ENCODE measurements at places on chromosomes 2 and 18.

DNA sequence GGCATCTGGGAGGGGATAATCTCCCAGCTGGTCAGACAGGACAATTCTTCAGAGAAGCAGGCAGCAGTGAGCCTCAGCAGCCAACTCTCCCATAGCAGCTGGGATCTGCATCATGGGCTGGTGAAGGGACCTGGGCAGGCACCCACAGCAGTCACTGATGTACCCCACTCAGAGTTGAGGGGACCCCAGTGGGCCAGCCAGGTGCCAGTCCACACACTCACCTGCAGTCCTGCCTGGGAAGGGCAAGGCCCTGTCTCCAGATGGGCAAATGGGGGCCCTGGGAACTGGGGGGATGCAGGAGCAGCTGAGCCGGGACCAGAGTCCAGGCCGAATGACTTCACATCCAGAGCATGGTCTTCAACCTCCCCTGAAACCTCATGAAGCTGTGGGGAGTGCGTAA, 170.4 kb downstream of the ZFP36L2 start:
- DNase-seq: no peak

DNA sequence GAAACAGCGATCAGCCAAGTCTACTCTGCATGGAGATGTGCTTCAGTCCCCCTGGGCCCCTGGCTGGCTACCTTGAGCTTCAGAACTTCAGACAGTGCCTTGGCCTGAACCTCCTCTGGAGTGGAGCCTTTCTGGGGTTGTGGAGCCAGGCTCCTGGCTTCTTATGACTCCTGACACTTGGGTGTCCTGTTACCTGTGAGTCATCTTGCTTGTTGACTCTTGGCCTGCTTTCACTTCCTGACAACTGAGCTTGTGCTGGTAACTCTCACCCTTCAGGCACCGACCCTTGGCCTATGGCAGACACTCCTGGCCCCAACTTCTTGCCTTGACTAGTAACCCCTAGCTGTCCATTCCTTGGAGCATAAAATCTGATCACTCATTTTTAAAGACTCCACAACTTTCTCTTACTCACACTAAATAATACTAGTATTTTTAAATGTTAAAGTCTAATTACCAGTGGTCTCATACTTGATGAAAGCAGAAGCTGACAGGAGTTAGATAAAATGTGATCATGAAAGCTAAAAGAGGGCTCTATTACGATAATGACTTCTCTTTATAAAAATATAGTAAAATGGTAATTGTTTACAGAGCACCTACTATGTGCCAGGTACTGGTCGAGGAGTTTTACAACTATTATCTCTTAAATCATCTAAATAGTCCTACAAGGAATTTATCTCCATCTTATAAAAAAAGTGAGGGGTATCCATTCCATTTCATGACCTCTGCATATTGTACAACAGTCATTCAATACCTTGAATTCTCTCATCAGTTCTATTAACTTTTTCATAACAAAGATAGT, 46.3 kb upstream of the VIT start:
- DNase-seq: no peak

GRCh38 chr2:219228041-219228910, 1.2 kb downstream of the ATG9A start:
- DNase-seq: no peak

GRCh38 chr2:40400336-40400953, 51.4 kb downstream of the SLC8A1 start:
- DNase-seq: no peak

GRCh38 chr18:78518805-78519204, 460.8 kb upstream of the SALL3 start:
- no peak for DNase-seq

- DNase-seq: no peak
Observed at GRCh38 chr2:128093762-128094161, 2.8 kb downstream of the UGGT1 start.

GRCh38 chr18:66874375-66874774, 270.5 kb upstream of the CDH19 start:
- DNase-seq: no peak

- DNase-seq: no peak
Observed at GRCh38 chr2:206683546-206683945, 34.6 kb downstream of the DYTN start.

GRCh38 chr2:196324211-196324610, 152.8 kb upstream of the STK17B start:
- DNase-seq: no peak

DNA sequence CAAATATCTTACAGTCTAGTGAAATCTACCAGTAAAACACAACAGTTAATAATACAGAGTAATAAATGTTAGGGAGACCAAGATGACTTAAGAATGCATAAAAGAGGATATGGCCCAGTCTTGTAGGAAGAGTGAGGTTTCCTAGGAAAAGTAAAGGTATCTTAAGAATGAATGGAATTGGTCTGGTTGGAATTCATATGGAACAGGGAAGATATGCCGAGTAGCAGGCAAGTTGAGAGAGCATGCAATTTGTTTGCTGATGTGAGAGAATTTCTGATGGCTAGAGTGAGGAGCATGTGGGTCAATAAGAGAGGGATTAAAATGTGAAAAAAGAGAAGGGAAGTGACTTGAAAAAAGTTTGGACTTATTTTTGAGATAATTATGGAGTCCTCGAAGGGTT, 512.9 kb upstream of the ZEB2 start:
- DNase-seq: no peak

DNA sequence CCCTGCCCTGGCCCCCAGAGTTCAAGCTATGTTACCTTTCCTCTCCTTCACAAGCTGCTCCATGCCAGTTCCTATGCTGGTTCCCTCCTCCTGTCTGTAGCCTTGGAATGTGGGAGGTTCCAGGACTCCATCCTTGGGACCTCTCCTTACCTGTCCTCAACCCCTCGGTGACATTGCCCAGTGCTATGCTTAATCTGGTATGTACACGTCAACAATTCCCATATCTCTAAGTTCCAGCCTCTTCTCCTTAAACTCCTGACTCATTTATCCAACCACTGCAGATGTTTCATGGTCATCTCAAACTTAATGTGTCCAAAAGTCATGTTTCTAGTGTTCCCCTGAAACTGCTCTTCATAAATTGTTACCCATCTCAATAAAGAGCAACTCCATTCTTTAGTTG, 160.8 kb downstream of the TNS1 start:
- DNase-seq: no peak

DNA sequence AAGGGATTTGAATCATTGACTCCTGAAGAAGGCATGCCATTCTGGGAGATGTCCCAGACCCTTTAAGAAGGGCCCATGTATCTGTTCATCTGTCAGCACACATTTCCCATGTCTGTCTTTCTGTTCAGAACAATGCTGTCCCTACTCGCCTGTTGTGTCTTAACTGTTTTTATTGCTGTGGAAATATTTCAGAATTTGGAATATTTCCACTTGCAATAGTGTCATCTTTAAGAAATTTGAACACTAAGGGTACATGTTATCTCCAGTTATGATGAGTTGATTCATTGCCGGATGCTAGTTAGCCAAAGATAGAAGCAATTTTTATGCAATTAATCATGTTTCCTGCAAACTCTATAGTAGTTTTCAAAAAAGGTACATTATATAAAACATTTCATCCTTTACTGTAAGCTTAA, 36.9 kb upstream of the NT5C1B start:
- DNase-seq: no peak

DNA sequence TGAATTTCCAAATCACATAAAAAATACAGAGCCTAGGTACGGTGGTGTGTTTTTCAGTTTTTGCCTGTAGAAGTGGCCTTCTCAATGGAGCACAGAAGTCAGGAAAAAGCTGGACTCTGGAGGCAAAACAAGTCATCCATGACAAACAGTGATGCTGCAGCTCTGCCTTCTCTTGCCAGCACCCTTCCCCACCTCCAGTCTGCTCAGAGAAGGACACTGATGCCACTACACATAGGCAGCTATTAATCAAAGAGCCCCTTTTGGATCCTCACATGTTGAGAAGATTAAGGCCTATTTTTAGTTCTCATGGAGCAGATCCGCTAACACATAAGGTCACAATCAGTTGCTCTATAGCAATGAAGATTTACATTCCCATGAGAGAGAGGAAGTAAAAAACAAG, 181.6 kb upstream of the GALNT5 start:
- DNase-seq: no peak

DNA sequence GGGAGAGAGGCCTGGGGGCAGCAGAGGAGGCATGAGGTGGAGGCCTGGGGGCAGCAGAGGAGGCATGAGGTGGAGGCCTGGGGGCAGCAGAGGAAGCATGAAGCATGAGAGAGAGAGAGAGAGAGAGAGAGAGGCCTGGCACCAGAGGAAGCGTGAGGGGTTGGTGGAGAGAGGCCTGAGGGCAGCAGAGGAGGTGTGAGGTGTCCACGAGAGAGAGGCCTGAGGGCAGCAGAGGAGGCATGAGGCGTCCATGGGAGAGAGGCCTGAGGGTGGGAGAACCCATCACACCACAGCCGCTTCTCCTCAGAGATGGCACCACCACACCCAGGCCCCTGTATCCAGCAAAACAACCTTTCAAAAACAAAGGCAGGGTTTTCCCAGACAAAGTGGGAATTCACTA, 55.7 kb upstream of the KCNG2 start:
- DNase-seq: no peak

- DNase-seq: no peak
Observed at GRCh38 chr2:233461481-233461891, 105.1 kb downstream of the USP40 start.

- no peak for DNase-seq
Observed at GRCh38 chr2:178882666-178883440, 75.6 kb upstream of the TTN start.

- DNase-seq: no peak
Observed at GRCh38 chr2:161138429-161138828, 21.8 kb upstream of the TANK start.

GRCh38 chr2:167652401-167652800, 595.0 kb downstream of the STK39 start:
- no peak for DNase-seq

DNA sequence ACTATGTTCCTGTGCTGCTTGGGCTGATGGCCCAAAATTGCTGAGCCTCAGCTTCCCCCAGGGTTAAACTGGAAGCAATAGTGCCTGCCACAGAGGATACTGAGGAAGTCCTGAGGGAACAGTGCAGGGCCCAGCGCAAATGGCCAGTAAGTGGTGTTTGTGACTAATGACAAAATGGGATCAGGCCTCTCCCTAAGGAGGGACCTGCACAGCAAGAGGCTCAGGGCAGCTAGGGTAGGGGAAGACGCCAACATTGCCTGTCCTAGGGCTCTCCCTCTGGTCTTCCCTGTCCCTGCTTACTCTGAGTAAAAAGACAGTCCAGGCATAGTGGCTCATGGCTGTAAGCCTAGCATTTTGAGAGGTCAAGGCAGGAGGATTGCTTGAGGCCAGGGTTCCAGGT, 37.8 kb downstream of the INO80C start:
- DNase-seq: no peak

- no peak for DNase-seq
Observed at GRCh38 chr2:37201766-37202165, 5.5 kb downstream of the CEBPZOS start.

DNA sequence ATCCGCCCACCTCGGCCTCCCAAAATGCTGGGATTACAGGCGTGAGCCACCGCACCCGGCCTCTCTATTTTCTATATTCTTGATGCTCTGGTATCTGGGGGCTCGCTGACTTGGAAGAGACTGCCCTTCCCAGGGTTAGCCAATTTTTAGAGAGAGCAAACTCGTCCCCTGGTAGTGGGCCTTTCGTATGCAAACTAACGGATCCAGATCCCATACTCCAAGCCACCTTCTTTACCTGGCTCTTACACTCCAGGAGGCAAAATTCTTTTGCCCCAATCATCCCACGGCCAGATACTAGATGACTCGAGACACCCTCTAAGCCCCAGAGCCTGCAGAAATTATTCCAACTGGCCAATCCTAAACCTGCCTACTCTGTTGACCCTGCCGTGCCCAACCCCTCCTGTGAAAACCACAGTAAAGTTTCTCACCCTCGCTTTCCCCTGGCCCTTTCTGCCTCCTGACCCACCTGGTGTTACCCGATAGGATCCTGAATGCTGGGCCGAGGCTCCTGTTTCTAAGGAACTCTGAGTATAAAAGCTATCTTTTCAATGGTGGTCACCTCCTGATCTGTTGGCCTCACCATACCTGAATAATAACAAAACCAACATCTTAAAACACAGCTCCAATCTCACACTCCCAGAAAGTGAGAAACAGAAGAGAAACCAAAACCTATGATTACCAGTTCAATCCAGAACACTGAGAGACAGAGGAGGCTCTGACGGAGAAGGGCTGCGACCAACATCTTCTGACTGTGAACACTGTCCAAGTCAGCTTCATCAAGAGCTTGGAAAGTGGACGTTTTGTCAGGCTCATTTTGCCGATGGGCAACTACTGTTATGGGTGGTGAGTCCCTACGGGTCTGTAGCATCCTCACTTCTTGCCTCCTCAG, 57.6 kb upstream of the ZNF532 start:
- DNase-seq: no peak

- DNase-seq: no peak
Observed at GRCh38 chr2:29269765-29270109, 154.5 kb downstream of the CLIP4 start.

- no peak for DNase-seq
Observed at GRCh38 chr2:204901591-204901990, 356.3 kb downstream of the PARD3B start.

DNA sequence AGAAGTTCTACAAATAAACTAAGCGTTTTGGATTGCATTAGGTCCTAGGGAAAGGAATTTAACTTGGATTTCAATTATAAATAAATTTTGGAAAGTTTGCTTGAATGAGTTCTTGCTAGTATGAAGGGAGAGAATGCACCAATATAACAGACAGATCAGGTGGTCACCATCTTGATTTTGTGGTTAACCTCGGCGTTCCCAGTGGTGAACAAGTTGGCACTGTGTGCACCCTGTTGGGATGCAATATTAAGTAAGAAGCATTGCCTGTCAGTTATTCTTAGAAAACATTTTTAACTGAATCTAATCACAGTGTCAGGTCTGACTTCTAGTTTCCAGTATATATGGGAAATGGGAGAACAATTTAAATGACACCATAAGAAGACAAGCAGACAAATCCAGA, 673.4 kb downstream of the SLC4A3 start:
- DNase-seq: no peak

DNA sequence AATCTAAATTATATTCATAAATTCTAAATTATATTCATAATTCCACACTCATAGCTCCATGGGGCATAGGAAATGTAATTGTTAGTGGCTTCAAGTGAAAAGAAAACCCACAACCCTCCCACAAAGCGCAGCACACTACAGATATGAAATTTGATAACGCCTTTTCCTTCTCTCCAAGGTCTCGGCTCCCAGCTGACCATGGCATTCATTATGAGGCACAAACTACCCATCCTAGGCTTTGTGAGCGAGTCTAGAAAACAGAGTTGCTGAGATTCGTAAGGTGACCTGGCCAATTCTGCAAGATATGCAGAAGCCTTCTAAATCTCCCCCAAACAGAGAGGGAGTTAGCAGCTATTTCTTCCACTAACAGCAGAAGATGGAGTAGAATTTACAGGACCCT, 5.4 kb downstream of the NPPC start:
- no peak for DNase-seq

- no peak for DNase-seq
Observed at GRCh38 chr2:72915907-72916742, 1.2 kb upstream of the EMX1 start.

- no peak for DNase-seq
Observed at GRCh38 chr2:95053543-95053942, 28.0 kb downstream of the MAL start.

All from NCI-H748 treated with DMSO at 0.1 percent for 48 hours (cell line).